ENCODE measurements at places on chromosomes 11 and 22.

GRCh38 chr11:27055065-27055682 lies 14.6 kb downstream of the BBOX1 start:
- DNase-seq = no peak

GRCh38 chr11:68939583-68940555 lies 36.2 kb downstream of the IGHMBP2 start:
- no peak for DNase-seq

GRCh38 chr22:21688706-21689381 lies 23.0 kb downstream of the PPIL2 start:
- DNase-seq = no peak

- no peak for DNase-seq
Observed at GRCh38 chr11:113695207-113695606, 10.9 kb downstream of the TMPRSS5 start.

- no peak for DNase-seq
Observed at GRCh38 chr11:2525166-2525861, 80.5 kb downstream of the KCNQ1 start.

- DNase-seq = no peak
Observed at GRCh38 chr22:19910180-19910744, 31.3 kb upstream of the COMT start.

GRCh38 chr11:75547617-75548058 lies 14.4 kb upstream of the SERPINH1 start:
- no peak for DNase-seq

GRCh38 chr11:19918302-19919049 lies 205.8 kb downstream of the NAV2 start:
- DNase-seq = no peak

GRCh38 chr11:7759010-7759409 lies 37.7 kb downstream of the OR5P2 start:
- DNase-seq = no peak
